ENCODE measurements at places on chromosomes 1 and 21.

- DNase-seq: no peak
Observed at GRCh38 chr1:163875927-163876320, 554.2 kb downstream of the NUF2 start.

DNA sequence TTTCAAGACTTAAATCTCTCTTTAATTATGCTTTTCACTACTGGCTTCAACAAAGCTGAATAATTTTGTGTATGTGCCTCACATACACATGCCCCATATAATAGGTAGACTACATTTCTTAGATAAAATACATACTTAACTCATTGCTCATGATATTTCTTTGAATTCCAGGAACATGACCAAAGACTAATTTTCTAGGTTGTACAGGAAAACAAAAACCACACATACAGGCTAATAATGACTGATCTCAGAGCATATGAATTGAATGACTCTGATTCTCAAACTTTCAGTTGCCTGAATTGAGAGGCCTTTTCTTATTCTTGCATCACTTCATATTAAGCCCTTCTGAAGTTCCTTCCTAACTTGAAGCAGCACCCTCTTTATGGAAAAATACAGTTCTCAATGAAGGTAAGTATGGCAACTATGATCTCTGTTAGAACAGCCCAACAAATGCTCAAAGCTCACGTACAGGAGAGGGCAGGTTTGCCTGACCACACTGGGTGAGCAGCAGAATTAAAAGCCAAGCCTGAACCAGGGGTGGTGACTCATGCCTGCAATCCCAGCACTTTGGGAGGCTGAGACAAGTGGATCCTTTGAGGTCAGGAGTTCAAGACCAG is 22.6 kb upstream of the UAP1 start:
- DNase-seq: no peak

- no peak for DNase-seq
Observed at GRCh38 chr1:3774276-3774945, 1.9 kb downstream of the SMIM1 start.

- DNase-seq: no peak
Observed at GRCh38 chr1:203103216-203103615, 17.4 kb upstream of the MYOG start.

DNA sequence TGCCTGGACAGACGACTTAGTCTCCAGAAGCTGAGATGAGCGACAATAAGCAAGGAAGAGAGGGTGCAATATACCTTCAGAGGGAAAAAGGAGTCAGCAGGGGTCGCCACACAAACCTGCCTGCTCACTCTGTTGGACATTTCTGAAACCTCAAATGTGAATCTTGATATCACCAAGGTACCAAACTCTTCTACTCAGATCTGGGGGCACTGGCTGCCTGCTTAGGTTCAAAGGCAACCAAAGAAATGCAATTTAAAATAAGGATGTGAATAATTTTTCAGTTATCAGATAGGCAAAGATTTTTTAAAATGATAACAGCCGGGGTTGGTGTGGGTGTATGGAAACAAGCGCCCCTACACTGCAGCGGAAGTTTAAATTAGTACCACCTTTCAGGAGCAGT is 164.2 kb downstream of the HIVEP3 start:
- DNase-seq: no peak

DNA sequence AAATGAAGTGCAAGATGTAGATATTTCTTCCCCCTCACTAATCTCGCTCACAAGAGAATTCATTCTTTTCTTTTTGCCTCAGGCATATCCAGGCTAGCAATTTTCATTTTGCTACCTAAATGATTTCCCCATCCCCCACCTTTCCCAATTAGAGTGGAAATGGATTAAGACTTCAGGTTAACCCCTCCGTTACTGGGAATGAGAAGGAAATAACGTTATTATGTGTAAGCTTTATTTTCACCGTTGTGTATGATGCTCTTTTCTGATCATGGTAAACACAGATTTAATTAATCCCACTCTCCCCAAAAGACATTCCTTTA is 143.9 kb downstream of the RUNX1 start:
- DNase-seq: no peak

GRCh38 chr1:53502641-53503432 is 43.6 kb downstream of the DMRTB1 start:
- no peak for DNase-seq

DNA sequence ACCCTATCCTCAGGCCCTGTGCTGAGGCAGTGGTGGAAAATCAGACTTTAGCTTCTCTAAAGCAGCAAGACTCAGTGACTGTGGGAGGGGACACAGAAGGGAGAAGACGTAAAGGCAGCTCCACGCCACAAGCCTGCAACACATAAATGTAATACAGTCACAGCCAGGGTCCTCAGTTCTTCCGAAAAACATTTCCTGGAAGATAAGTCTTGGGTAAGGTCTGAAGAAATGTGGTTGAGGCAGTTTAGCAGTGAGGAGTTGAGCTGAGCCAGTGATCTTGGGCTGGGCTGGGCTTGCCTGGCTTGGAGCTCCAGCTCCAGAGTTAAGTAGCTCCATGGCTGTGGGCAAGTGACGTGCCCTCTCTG is 127.8 kb upstream of the ADAR start:
- no peak for DNase-seq

DNA sequence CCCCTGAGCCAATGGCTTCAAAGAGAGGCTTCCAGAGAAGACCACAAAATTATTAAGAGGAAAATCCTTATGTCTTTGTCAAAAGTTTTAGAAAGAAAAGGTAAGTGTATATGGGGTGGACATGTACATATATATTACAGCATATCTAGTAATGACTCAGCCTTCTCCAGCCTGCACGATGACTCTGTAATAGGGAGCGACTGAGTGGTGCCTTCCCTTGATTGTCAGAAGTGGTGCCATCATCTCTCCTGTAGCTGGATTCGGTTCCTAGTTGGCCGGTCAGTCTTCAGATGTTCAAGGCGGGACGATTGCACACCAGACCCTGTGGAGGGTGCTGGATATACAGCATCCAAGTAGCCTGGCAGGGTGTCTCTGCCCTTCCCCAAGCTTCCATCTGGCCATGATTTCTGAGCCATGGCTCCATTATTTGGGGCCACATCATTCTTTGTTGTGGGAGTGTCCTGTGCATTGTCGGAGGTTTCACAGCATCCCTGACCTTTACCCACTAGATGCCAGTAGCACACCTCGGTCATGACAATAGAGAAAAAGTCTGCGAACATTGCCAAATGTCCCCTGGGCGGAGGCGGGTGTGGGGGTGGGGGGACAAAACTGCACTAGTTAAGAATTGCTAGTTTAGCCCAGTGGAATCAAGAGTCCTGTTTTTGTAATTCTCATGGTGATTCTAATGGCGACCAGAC is 206.2 kb upstream of the KAZN start:
- DNase-seq: no peak

- DNase-seq: no peak
Observed at GRCh38 chr1:170729225-170730002, 65.5 kb downstream of the PRRX1 start.

- no peak for DNase-seq
Observed at GRCh38 chr1:8462371-8462892, 144.5 kb downstream of the SLC45A1 start.

DNA sequence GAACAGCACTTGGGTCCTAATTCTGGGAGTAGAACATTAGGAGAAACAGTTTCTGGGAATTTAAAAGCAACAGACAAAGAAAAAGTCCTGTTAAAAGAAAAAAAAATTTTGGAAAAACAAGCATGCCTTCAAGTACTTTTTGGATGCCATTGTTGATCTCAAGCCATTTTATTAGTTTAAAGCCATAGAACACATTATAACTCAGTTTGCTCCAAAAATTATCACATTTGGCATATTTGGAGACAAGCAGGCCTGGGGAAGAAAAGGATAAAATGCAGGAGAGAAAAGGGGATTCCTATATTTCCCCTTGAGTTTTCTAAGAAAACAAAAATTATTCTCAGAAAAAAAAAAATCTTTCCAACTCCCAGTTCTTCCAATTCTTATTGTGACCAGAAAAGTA is 146.8 kb downstream of the TENT5C start:
- DNase-seq: no peak

- no peak for DNase-seq
Observed at GRCh38 chr1:180504186-180504585, 1.8 kb upstream of the ACBD6 start.

GRCh38 chr21:34073749-34074282 is 438 bp downstream of the MRPS6 start:
- no peak for DNase-seq

GRCh38 chr1:154223621-154224020 is 2.9 kb downstream of the UBAP2L start:
- DNase-seq: no peak

- no peak for DNase-seq
Observed at GRCh38 chr1:187942986-187943385, 1114.2 kb downstream of the PLA2G4A start.

- DNase-seq: no peak
Observed at GRCh38 chr1:79663916-79664315, 657.4 kb upstream of the ADGRL4 start.

- DNase-seq: no peak
Observed at GRCh38 chr1:98321191-98321590, 340.3 kb upstream of the SNX7 start.

GRCh38 chr1:186178426-186179043 is 196.5 kb downstream of the TPR start:
- DNase-seq: no peak

DNA sequence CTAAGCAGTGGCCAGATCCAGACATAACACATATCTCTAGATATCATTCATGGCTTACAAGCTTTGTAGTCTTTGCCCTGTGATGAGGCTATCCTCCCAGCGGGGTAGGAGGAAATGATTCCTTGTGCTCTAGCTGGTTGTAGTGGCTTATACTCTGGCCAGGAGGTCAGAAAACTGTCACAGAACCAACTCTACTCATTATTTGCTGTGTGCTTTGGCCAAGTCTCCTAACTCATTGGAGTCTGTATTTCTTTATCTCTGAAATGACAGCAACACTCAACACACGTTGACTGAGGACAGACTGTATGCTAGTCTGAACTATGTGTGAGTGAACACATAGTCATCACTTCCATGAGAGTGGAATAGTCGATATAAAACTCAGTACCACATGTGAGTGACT is 116.7 kb upstream of the F3 start:
- DNase-seq: no peak

GRCh38 chr1:173779936-173780335 is 44.5 kb upstream of the DARS2 start:
- no peak for DNase-seq

GRCh38 chr1:198686069-198686728 is 47.4 kb downstream of the PTPRC start:
- DNase-seq: no peak

- no peak for DNase-seq
Observed at GRCh38 chr1:229059671-229060539, 211.0 kb upstream of the RAB4A start.

DNA sequence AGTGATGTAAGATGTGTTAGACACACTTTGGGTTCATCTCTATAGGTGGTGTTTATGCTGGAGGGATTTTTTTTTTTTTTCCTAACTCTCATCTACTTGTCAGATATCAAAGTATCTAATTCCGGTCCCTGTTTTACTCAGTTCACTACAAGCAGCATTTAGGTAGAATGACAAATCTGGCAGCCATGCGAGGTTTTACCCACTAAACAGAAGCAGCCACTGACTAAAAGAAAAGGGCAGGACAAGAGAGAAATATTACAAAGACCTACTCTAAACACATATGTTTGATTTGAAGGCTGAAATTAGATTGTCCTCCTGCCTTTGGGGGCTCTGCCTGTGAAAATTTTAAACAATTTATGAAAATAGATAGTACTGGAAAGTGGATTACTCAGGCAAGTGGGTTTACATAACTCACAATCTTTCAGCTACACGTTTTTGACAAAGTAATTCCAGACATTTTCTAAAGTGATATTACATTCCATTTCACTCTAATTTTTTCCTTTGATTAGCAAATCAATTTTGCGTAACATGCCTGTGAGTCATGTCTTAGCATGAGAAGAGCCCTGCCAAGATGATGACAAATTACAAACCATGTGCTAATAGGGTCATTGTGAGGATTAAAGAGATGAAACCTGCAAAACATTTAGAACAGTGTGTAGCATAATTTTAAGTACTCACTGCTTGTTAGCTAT is 172.6 kb downstream of the PLA2G4A start:
- DNase-seq: no peak

DNA sequence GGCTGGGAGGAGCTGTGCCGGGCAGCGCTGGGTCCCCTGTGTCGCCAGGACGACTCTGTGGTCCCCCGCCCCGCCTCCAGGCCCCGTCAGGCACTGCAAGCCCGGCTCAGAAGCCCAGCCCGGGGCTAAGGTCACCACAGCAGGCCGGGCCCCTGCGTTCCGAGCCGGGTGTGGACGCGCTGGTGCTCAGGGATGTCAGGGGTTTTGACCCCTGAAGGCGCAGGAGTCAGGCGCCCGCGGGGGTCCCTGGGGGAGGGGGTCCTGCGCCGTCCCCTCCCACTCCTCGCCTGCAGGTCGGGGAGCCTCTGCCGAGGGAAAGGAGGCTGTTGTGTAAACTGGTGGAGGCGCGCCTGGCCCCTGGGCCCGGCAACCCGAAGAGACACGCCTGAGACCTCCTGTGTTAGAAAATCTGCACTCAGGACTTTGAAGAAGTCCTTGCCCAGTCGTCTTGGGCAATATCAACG is 23.7 kb upstream of the TMEM54 start:
- no peak for DNase-seq

GRCh38 chr1:189463166-189463565 is 1014.5 kb downstream of the BRINP3 start:
- DNase-seq: no peak

DNA sequence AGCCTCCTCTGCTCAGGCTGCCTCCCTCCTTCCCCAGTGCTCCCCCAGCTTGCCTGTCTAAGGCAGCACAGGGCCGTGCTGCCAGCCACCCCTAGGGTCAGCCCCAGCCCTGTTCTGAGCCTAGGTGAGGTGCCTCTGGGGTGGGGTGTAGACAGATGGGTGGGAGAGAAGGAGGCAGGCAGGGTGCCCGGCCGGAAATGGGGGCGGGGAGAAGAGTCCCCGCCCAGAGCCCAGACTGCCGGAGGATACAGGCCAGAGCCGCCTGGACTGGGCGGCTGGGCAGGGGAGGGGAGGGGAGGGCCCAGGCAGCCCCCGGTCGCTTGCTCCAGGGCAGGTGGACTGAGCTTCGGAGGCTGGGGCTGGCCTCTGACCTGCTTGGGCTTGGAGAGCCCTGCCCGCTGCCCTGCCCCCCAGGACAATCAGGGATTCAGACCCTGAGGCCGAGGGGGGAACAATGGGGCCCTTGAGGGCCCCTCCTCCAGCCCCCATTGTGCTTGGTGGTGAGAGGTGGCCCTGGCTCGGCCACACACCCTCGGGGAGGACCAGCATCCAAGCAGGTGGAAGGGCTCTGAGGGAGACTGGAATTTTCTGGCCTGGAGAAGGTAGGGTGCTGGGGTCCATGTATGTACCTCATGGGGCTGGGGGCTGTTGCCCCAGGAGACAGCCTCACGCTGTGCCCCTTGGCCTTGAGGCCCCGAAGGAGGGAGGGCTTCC is at the start of gene GJC2:
GJC2 (plus strand) TSS at position 525 of the 714 bp plus-strand sequence. CDS start 7,829 bp downstream, outside the sequence.
- DNase-seq: no peak
